Activated T-helper 1 cell treated with anti-CD3 and anti-CD28 coated beads, Interleukin-2, amount 50 U/mL, for 16 hours (primary cell): ENCODE measurements at places on chromosomes 2 and 18.

GRCh38 chr2:70916291-70916690, 19.4 kb upstream of the ATP6V1B1 start:
- no peak for DNase-seq

DNA sequence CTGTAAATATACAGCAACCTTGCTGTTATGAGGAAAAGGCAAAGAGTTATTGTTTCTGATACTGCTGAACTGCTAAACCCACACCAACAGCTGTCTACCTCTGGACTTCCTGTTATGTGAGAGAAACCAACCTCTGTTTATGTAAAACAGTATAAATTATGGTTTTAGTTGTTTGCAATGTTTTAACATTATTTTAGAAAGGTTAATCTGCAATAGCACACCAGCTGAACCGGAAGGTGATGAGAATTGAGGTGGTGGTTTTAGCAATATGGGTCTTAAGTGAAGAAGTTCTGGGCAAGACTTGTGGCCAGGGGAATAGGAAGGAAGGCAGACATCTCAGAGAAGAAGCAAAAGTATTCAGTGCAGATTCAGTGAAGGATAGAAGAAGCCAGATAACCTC, 237.8 kb downstream of the PLCL1 start:
- DNase-seq: no peak

DNA sequence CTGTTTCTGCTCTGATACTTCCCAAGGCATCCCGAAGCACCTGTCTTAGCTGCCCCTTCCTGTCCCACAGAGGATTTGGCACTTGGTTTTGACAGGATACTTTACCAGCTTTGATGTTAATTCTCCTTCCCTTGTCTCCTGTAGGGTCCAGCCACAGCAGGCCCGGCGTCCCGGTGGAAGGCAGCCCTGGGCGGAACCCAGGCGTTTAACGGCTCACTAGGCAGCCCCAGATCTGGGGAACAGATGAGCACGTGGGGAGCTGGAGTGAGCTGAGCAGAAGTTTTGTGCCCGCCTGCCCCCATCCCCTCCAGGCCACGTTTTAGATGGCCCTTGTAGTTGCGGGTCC, 11.4 kb downstream of the ANKRD23 start:
- DNase-seq: no peak

DNA sequence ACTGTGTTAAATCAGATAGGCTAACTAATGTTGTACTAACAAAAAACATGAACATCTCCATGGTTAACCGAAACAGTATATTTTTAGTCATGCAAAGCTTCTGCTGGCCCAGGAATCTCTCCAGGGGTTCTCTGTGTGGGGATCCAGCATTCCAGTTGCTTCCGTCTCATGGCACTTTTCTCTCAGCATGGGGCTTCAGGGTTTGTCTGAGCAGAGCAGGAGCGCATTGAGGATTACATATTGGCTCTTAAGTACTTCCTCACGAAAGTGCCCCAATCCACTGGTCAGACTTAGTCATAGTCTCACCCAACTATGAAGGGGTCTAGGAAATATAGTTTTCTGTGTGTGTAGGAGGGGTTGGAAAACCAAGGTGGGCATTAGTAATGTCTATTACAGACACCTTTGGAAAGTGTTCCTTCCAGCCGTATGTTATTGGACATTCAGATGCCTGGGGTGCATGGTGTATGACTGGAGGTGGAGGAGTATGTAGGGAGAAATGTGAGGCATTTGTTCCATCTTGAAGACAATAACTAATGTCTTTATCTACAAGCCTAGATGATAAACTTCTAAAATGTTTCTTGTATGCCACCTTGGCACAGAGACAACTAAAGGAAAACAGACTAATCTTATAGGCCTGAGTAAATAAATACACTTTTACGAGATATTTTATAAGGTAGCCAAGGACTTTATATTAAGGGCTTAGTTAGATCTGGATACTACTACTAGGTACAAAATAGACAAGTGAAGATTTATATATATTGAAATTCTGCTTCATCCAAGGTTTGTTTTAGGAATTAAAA, 123.8 kb upstream of the ZEB2 start:
- no peak for DNase-seq

GRCh38 chr2:199477277-199477834, 19.6 kb upstream of the SATB2 start:
- DNase-seq: no peak

DNA sequence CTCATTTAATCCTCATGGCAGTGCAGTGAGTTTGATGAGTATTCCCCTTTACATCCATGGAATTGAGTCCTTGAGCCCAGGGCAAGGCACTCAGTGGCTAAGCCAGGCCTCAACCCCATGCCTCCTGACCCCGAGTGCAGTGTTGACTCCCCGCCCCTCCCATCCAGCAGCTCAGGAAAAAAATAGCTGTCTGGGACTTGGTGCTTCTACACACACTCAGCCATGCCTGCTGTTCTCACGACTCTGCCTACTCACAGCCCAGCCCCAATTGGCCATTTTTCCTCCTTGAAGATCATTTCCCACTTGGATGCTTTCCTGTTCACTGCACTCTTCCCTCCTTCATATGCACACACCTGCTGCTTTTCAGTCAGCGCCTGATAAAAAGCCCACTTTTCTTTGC, 8.8 kb downstream of the FOSL2 start:
- no peak for DNase-seq

- no peak for DNase-seq
Measured at GRCh38 chr2:107719141-107719540, 107.6 kb upstream of the RGPD4 start.

DNA sequence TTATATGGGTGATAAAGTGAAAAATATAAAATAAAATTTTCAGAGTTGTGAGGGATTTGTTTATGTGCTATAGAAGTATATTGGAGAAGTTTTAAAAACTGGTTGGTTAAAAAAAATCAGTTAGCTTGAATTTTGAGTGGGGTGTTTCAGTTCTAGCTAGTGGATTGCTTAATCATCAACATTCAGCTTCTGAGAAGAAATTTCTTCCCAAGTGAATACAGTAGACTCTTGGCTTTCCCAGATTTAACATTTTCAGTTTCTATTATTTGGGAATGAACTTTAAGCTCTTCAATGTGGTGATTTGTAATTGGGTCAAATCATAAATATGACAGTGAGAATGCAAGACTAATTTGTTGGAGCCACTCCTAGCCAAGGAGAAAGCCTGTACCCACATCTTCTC, 120.8 kb downstream of the PLCL1 start:
- DNase-seq: no peak

GRCh38 chr2:176280867-176281658, 11.8 kb downstream of the MTX2 start:
- DNase-seq: no peak

GRCh38 chr2:145800151-145801091, 1280.5 kb upstream of the ZEB2 start:
- no peak for DNase-seq

- no peak for DNase-seq
Measured at GRCh38 chr2:98020992-98021713, 25.4 kb upstream of the TMEM131 start.

DNA sequence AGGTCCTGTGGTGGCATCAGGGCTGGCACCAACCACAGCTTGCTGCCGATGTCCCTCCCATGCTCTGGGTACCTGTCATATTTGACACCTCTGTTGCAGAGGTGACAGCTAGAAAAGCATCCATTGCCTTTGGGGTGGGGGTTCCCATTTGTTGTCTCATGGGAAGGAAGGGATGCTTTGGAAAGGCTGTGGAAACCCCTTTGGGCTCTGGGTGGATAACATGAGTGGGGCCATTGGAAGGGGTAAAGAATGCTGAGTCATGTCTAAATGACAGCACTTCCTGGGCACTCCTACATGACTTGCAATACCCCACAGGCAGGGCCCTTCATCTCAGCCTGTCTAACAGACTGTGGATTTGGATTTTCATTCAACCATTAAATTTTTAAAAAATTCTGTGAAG, 27.8 kb downstream of the CTIF start:
- DNase-seq: no peak

DNA sequence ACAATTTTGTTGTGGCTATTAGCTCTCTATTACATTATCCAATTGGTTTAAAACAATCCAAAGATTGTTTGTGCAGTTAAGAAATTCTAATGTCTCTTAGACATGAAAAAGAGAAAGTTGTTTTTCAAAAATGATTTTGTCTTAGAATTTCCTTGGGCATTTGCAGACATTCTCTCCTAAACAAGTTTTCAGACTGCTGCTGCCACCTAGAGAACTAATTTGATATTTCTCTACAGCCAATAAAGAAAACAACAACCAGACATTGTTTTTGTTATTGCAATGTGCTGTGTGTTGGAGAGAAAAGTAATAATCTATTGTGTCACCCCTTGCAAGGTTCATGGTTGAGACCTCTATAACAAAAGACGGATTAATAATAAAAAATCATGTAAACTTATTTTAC, 119.0 kb upstream of the SYT4 start:
- no peak for DNase-seq

DNA sequence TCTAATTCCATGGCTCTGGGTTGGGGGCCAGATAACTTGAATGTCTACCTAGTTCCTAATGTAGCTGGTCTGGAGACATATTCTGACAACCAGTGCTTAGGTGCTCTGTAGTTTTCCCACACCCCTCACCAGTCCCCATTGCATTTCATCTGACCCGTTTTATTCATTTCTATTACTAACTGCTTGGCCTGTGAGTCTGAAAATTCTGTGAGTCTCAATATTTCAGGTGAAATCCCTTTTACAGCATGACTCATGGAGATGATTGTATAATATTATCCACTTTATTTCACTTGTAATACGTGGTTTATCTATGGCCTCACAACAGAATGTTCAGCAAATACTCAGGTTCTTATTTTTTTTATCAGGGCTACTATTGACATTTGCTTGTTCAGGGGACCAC, 103.7 kb upstream of the UGP2 start:
- no peak for DNase-seq

DNA sequence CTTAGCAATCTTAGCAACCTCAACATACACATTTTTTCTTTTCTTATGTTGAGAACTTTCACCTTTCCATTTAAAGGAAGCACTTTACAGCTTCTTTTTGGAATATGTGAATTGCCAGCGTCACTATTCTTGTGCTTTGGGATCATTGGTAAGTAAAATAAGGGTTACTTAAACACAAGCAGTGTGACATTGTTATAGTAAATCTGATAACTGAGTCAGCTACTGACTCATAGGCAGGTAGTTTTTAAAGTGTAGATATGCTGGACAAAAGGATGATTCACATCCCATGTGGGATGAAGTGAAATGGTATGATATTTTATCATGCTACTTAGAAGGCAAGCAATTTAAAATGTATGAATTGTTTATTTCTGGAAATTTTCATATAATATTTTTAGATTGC, 637.2 kb downstream of the DCDC2C start:
- no peak for DNase-seq

GRCh38 chr18:48409591-48410094, 460 bp upstream of the ZBTB7C start:
- DNase-seq: no peak

- DNase-seq: no peak
Measured at GRCh38 chr2:116467243-116467642, 1347.2 kb upstream of the DDX18 start.

DNA sequence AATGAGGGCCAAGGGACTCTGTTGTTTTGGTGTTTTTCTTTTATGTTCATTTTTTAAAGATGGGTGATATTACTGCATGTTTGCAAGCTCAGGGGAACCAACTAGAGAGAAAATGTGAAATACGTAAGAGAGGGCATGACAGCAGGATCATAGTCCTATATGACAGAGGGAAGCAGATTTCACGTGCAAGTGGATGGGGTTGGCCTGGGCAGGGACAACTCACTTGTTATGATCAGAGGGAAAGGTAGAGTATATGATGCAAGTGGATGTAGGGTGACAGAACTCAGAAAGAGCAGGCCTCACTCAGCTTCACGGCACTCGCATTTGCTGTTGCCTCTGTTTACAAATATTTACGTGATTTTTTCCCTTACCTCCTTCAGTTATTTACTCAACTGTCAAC, 67.0 kb downstream of the OLA1 start:
- DNase-seq: no peak

DNA sequence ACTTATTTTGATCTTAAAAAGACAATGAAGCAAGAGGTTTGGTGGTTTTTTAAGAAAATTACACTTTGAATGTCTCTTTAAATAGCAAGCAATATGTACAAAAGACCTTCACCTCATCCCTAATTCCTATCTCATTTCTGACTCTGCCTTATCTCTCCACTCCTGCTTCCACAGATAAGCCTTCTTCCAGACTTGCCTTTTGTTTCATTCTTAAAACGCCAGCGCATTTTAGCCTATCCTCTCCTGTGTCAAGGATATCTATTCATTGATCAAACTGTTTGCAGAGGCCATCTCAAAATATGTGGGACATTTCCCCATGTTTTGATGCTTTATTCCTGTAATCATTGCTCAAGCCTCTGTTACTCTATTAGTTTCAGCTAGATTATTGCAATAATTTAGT, 562.5 kb downstream of the PARD3B start:
- no peak for DNase-seq

- no peak for DNase-seq
Measured at GRCh38 chr2:112572005-112572404, 12.4 kb upstream of the CHCHD5 start.

GRCh38 chr2:176747506-176747905, 465.1 kb upstream of the HNRNPA3 start:
- no peak for DNase-seq

DNA sequence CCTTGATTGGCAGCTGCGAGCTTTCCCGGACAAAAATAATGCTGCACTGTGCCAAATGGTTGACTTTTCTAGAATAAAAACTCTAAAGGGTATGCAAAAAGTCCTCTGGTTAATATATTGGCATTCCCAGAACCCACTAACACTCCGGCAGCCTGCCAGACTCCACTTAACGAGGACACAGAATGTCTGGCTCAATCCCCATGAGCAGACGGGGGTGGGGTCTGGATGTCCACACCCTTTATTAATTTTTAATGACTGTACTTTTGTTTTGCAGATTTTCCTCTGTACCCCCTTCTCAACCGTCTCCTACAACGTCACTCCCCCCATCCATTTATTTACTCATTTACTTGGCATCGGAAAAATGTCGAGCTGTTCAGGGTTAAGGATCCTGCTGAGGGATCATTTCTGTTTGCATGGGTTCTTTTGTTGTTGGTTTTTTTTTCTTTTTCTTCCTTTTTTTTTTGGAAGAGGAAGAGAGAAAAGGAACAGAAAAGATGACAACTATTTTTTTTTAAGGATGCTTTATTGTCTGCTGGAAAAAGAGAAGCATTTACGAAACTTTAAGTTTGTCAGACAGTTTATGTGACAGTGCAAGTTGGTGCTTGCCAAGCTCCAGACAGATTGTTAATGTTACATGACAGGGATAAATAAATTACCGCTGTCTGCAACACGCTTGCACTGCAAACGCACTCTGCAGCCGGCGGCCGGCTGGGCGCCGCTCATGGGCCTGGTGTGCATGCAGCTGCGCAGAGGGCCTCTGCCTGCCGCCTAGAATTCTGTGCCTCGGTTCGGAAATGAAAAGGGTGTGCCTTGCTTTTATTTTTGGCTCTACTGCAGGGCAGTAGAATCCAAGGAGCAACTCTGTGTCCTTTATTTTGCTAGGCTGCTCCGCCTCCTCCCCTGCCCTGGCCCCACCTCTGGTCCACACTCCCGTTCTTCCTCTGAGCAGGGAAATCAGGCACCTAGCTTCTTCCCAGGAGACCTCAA, 3.6 kb downstream of the LDLRAD4 start:
- no peak for DNase-seq

DNA sequence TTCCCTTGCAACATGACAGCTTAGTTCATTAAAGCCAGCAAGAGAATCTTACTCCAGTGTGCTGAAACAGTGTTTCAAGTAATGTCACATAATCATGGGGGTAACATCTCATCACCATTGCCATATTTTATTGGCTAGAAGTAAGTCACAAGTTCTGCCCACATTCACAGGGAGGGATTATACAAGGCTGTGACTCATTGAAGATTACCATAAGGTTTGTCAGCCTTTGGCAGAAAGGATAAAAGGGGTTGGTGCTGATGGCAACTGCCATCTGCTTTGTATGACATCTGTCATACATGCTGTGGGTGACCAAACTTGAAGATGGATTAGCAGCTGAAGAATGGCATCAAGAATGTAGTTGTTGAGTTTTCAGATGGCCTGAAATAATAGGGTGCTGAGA, 61.2 kb downstream of the KCNE4 start:
- DNase-seq: no peak
